HL-60 (cell line): ENCODE measurements at places on chromosomes 13 and 19.

DNA sequence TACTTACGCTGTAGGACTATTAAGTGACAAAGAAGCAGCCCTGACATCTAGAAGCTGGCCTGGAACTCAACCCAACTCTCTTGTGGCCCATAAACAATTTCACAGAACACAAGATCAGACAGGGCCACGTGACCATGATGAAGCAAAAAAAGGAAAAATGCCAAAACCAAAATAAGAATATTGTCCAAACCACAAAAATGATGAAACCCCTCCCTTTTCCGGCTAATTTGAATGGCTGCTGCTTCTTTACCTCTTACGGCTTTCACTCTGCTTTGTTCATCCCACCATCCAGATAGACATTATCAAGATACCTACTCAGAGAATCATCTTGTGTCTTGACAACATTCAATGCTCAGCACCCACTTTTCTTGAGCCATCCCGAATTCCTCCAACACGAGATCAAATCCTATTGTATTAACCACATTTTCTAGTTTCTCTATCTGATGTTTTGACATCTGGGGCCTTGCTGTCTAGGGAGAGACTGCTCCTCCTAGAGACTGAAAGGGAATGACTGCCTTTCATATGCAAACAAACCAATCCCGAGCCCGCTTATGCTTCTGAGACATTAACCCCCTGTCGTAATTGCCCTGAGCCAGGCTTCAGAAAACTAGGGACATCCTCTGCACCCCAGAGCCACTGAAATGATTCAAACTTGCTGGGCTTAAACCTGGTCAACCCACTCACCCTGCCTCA, 186.3 kb downstream of the TDRD3 start:
- DNase-seq, result peak; percentile 82

DNA sequence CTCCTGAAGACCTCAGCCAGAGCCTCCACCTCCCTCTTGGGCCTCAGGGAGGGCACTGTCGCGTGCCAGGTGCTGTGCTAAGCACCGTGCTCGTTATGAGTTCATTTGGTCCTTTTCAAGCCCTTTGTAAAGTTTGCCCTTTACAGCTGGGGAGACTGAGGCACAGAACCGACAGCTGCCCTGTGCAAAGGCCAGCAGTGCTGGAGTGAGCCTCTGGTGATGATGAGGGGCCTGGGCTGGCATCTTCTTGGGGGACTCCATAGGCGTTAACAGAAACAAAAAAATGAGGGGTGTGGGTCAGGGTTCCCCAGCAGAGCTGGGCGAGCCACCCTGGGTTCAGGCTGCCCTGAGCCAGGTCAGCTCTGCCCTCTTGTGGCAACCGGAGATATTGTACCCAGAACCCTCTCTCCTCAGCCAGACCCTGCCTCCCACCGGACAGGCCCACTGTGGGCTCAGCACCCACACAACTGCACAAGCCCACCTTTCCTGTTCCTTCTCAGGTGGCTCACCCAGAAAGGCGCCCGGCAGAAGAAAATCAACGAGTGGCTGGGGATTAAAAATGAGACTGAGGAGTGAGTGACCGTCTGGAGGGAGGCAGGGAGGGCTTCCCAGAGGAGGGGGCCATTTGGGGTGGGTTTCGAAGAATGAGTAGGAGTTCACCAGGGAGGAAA, 5.5 kb upstream of the IFI30 start:
- DNase-seq, result no peak

DNA sequence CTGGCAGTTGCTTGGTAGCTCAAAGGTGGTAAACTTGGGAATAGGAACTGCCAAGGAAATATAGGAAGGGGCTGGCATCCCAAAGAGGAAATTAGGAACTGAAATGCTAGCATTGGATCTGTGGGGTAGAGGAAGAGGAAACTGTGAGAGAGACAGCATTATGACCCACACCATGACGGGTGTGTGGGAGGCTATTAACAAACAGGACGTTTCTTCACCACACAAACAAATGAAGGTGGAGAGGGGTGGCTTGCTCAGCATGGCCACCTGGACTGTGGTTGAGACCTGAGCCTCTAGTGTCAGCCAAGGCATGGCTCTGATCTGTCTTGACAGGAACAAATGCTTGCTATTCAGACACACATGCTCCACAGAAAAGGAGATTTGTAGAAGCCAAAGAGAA, 178.2 kb downstream of the B3GLCT start:
- no peak for DNase-seq

DNA sequence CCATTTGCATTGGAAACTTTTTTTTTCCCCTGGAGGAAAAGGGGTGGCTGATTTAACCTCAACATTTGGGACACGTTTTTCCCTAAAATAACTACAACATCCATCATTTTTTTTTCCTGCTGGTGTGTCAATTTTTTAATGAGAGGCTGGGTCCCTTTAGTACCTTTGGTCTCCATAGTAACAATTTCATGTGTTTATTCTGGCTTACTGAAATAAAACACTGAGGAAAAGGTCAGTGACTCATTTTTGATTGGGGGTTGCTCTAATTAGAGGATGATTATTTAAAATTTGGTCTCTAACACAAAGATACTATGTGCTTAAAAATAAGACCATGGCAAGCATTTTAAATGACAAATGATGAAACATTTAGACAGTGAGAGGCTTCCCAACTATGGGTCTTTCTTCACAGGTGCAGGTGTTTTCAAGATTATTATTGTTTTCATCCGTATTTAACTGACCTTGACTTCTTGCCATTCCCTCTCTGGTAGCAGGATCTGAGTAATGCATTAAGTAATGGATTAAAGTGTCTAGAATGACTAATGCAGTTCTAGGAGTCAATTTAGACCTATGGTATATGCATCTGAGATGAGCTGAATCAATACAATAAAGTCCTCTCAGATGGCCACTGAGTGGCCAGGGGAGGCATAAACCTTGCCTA, 406.4 kb downstream of the KCNRG start:
- DNase-seq, result no peak

DNA sequence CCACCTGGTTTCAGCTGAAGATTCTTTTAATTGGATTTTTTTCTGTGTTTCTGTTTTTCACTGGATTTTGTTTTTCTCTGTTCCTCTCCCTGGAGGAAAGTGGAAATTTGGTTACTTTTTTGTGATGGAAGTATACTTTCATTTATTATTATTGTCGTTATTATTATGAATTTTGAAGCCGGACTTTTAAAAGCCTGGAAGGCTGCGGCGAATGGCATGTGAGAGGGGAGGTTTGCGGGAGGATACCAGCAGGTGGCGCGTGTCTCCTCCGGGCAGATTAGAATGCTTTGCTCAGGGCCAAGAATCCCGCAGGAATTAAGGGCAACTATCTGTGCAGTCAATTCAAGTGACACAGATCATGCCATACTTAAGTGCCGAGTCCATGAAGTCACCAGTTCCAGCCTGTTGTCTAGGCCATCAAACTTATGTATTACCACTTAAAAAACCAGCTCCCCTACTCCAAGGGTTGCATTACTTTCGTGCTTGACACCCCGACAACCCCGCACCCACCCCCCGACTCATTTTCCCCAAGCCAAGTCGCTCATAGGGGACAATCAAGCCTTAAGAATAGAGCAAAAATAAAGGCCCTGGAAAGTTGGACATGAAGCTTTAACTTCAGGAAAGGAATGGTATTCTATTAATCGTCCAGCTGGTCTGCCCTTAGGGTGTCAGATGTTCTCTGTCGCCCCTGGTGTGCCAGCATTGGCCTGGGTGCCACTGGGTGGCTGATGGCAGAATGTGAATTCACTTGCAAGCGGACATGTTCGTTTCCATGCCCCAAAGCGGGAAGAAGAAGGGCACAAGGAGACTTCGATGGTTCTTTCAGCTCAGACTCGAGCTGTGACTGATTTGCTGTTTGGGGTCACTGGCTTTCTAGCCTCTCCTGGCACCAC, 1.3 kb upstream of the LRCH1 start:
- peak; percentile 77 for DNase-seq

- no peak for DNase-seq
Observed at GRCh38 chr13:53141336-53141735, 112.7 kb downstream of the OLFM4 start.
